ENCODE measurements at places on chromosomes 3 and 15.

DNA sequence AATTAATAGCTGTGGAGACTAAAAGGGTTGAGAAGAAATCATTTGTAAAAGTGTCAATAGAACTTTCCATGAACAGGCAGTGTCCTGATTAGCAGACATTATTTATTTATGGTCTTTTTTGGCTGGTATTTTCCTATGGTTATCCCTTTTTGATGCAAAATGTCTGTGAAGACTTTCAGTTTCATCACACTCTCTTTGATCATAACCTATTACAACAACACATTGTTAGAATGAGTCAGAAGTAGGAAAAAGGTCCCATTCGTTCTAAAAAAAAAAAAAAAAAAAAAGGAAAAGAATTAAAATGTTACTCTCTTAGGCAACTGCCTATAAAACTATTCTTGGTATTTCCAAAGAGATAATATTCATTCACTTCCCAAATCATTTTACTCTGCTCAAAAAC, 62.1 kb downstream of the SLC49A4 start:
- no peak for DNase-seq

DNA sequence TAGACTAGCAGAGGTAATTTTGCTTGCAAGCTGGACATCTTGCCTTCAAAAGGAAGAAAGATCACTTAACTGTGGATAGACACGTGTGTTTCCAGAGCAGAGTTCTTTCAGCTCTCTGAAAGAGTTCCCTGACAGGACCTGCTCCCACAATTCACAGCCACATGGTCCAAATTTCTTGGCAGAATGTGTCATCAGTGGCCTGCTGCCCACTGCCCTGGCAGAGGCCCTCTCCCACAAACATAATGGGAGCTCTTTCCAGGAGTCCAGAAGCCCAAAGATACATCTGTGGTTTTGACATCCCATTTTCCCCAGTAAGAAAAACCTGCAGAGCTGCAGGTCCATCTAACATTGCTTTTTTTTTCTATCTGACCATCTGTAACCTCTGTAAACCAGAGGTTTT, 48.3 kb downstream of the SERPINI1 start:
- DNase-seq: no peak

DNA sequence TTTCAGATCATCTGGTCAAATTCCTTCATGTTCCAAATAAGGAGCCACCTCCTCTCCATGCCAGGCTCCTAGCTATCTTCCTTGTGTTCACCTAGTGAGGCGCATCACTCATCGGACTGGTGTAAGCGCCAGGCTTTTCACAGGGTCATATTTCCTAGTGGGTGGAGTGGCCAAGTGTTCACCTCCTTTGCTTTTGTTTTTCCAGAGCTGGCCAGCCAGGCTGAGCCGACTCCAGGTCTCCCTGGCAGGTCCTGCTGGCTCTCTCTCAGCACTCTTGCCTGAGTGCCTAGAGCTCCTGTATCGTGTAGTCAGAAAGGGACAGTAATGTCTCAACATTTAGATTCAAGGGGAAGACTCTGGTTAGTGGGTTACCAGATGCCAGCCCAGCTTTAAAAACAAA, 31.0 kb downstream of the HEG1 start:
- DNase-seq: peak; percentile 6

- no peak for DNase-seq
These were observed 184.4 kb downstream of the SHOX2 start for GRCh38 chr3:157921811-157922210.

GRCh38 chr15:26504009-26504408, 268.9 kb downstream of the GABRB3 start:
- no peak for DNase-seq

DNA sequence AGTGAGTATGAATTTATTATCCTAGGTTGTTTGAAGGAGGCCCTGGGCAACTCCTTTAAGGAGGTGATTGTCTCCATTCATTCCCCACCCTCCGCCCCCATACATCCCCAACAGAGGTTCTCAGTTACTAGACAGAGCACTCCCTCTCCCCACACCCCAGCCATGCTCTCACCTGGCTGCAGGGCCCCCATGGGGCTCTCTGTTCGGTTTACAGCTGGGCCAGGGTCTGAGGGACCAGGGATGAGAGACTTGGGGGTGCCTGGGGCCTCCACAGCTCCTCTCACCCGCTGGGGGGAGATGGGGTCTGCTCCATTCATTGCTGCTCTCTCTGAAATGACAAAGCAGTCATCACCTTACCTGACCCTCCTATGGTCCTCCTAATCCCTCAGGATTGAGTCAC, 3.6 kb downstream of the PRRT3 start:
- no peak for DNase-seq

- DNase-seq: no peak
These were observed 258.4 kb downstream of the UACA start for GRCh38 chr15:70504988-70505387.

DNA sequence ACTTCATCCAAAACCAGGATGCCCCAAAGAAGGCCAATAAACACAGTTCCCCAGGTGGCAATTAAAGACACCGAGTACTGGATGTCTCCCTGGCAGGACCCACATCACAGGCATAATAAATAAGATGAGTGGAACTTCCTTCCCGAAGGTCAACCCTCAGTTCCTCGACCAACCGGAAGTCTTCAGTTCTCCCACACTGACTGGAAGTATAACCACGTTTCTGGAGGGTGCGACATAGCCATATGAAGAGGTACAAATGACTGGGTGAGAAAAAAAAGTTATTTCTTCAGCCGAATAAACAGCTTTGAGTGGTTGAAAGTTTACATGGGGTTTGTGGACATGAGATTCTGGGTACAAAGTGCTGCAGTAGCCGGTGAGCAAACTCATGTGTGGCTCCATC, 34.6 kb upstream of the MUC13 start:
- no peak for DNase-seq

GRCh38 chr3:99950921-99951320, 133.3 kb downstream of the CMSS1 start:
- DNase-seq: no peak

- DNase-seq: no peak
These were observed 41.9 kb downstream of the GPR160 start for GRCh38 chr3:170079536-170080165.

- no peak for DNase-seq
These were observed 244.6 kb downstream of the STXBP5L start for GRCh38 chr3:121152573-121152972.

DNA sequence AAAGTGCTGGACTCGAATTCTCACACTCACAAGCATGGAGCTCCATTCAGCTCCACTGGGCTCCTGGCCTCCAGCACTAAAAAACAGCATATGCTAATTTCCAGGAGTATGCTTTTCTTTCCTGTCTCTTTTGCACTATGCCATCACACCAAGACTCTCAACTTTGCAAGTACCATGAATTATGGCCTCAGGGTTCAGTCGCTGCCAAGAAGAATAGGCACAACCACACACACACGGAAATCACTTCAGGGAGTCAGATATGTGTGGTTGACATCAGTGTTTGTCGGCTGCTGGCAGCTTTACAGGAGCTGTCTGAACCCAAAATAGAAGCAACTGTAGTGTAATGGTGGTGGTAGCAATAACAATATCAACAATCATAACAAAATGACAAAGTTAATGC, 305.0 kb upstream of the SLCO3A1 start:
- no peak for DNase-seq

- DNase-seq: no peak
These were observed 78.9 kb downstream of the SLTM start for GRCh38 chr15:58854593-58854992.

- DNase-seq: no peak
These were observed 179.6 kb downstream of the P3H2 start for GRCh38 chr3:189941125-189941524.

DNA sequence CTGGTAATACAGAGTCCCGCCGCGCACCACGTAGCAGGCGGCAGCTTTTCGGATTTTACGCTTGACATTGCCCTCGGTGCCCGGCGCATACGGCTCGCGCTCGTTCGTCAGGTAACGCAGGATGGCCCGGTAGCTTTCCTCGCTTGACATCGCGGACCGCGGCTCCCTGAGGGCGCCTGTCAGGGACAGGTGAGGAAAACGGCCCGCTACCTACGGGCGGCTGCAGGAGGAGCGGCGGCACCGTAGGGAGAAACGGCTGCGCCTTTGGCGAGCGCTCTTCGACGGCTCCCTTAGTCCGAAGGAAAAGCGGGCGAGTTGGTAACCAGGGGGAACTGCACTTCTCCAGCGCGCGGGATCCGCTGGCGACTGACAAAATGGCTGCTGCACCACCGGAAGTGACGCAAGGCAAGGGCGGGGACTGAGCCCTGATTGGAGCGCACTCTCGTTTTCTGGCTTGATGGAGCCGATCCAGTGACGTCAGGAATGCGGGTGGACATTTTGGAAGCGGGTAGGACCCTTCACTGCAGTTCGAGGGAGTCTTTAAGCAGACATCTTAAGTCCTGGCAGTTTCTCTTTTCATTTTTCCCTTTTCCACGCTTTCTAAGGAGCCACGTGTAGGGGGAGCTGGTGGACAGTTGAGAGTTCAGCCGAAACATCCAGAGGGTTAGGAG, at the start of gene ZBTB11:
ZBTB11 (minus strand) TSS at position 368 of the 671 bp plus-strand sequence; CDS start at position 150, 218 bp downstream.
- no peak for DNase-seq

DNA sequence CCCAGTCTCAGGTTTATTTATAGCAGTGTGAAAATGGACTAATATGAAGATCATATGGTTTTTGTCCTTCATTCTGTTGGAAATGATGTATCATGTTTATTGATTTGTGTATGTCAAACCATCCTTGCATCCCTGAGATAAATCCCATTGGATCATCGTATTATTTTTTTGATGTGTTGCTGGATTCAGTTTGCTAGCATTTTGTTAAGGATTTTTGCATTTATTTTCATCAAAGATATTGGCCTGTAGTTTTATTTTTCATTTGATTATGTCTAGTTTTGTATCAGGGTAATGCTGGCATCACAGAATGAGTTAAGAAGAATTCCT, 34.3 kb downstream of the FAIM start:
- no peak for DNase-seq

DNA sequence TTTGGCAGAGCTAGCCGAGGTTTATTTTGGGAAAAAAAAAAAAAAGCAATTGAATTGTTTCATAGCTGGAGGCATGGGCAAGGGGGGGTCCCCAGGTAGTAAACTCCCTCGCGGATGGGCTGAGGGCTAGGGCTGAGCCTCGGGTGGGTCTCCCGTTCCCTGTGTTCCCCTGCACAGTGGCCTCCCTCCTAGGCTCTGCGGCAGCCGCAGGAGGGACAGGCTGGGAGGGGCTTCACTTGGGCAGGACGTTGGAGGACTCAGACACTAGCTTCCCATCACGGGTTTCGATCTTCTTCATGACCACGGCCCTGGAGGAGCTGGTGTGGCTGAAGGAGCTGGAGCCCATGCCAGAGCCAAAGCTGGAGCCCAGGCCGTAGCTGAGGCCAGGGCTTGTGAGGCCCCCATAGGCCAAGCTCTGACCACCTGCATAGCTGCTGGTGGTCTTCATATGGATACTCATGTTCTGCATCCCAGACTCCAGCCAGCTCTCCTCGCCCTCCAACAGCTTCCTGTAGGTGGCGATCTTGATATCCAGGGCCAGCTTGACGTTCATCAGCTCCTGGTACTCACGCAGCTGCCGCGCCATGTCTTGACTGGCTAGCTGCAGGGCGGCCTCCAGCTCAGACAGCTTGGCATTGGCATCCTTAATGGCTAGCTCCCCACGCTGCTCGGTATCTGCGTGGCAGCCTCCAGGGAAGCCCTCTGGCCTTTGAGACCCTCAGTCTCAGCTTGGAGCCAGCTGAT, 64.0 kb upstream of the CDAN1 start:
- no peak for DNase-seq

- no peak for DNase-seq
These were observed 738.4 kb upstream of the ALCAM start for GRCh38 chr3:104628185-104628789.

GRCh38 chr3:140843656-140844055, 98.0 kb upstream of the SLC25A36 start:
- DNase-seq: no peak

DNA sequence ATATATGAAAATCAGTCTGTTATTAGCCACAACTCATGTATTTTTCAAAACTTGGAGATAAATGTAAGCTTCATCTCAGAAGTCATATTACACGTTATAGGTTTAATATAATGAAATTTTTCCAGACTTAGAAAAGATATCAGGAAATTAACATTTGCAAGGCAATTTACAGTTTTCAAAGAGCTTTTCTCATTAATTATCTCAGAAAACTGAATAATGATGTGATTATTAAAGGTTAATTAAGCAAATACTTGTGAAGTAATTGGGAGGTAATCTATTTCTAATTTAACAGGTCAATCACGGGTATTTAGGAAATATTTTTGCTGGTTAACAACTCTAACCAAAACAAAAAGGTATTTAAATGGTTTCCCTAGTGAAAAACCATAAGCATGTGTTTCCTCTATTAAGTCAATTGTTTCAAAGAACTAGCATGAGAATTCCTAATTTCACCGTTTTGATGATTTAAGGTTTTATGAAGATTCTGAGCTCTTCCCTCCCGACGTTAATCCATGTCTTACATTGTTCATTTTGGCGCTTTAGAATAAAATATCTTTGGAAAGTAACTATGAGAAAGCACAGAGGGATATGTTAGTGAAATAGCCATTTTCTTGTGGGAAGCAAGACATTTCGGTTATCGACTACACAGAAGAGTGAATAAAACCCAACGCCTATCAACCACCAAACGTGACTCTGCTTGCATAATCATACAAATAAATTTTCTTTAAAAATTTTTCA, 1.5 kb upstream of the NEO1 start:
- no peak for DNase-seq

DNA sequence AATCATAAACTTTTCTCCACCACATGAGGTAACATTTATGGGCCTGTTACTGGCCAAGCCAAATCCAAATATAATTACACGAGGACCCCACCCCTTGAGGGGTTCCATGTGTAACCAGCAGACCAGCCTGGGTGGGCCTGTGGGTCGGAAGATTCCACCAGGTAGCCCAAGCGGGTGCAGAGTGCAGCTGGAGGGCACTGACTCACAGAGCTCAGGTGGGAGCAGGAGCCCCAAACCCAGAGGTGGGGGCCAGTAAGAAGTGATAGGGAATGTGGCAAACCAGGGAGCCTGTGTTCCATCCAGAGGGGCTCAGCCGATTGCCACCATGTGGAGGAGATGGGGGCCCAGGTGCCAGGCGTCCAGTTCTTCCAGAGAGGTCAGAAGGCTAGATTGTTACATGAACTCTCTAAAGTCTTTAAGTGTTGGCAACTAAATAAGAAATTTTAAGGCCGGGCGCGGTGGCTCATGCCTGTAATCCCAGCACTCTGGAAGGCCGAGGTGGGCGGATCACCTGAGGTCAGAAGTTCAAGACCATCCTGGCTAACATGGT, 2.6 kb downstream of the GP9 start:
- no peak for DNase-seq

DNA sequence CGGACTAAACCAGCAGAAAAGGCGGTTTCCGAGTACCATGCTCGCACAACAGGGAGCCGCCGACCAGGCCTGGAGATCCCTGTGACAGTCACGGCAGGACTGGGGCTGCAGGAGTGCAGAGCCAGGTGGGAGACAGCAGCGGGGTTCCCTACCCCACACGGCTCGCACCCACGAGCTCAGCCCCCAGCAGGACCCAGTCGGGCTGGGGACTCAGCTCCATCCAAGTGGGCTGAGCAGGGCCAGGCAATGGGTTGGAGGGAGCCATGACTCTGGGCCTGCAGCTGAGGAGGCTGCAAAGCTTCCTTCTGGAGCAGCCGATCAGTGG, 15.8 kb downstream of the XXYLT1 start:
- DNase-seq: no peak

GRCh38 chr3:141876891-141877621, 613 bp downstream of the ATP1B3 start:
- DNase-seq: peak; percentile 14

GRCh38 chr3:195162033-195162669, 108.8 kb downstream of the XXYLT1 start:
- no peak for DNase-seq
